ENCODE measurements at places on chromosomes 11 and 22.

- no peaks in the 10 kb centered on the region for H3K27me3 ChIP-seq
- no peaks in the 10 kb centered on the region for H3K36me3 ChIP-seq
- H3K4me1 ChIP-seq = no peaks in the 10 kb centered on the region
- no peak overlapping the region for H3K4me3 ChIP-seq
- no peak overlapping the region for H3K27ac ChIP-seq
Observed at GRCh38 chr11:81853791-81854190, 879.9 kb downstream of the FAM181B start.

DNA sequence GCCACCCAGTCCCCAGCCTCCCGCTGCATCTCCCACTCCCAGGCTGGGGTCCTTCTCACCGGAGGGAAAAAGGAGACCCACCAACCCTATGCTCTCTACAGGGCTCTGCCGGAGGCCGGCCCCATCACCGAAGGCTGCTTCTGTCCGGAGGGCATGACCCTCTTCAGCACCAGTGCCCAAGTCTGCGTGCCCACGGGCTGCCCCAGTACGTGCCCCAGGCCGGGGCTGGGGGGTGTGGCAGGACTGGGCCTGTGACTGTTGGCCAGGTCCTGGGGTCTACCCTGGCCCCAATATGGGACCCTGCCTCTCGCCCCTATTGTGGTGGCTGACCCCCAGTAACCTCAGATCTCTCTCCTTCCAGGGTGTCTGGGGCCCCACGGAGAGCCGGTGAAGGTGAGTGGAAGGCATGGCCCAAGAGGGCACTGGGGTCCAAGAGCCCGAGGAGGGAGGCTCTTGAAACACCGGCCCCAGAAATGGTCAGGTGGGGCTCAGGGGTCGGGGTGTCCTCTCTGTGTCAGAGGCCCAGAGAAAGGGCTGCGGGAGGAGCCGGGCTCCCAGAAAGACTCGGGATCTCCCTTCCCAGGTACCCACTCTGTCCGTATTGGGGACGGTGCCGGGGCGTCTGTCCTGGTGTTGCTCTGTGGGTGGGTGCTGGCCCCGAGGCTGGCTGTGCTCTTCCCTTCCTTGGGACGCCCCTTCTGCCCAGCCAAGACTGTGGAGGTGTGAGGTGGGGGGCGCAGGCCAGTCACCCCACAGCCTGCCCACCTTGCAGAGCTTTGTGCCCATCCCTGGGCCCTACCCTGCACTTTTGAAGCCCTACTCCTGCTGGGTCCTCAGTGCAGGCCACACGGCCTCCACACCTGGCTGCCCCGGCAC, 26.1 kb upstream of the MUC5B start:
- no peaks in the 10 kb centered on the region for H3K4me1 ChIP-seq
- H3K36me3 ChIP-seq = no peaks in the 10 kb centered on the region
- H3K27me3 ChIP-seq = no peaks in the 10 kb centered on the region
- H3K27ac ChIP-seq = no peak overlapping the region
- no peak for DNase-seq

GRCh38 chr11:130183878-130184610, 24.5 kb downstream of the ST14 start:
- H3K4me1 ChIP-seq = no peaks in the 10 kb centered on the region
- H3K36me3 ChIP-seq = 0 out of 2 replicates have a peak, but pooled peaks cover 2% of the 10 kb centered on the region
- no peak overlapping the region for H3K4me3 ChIP-seq
- no peak overlapping the region for H3K27ac ChIP-seq

GRCh38 chr11:61828379-61828628, 204 bp downstream of the FADS2 start:
- H3K36me3 ChIP-seq = no peaks in the 10 kb centered on the region
- H3K27ac ChIP-seq = no peak overlapping the region
- H3K4me3 ChIP-seq = peak overlapping the region; percentile 68
